ENCODE measurements at places on chromosomes 2 and 18.

DNA sequence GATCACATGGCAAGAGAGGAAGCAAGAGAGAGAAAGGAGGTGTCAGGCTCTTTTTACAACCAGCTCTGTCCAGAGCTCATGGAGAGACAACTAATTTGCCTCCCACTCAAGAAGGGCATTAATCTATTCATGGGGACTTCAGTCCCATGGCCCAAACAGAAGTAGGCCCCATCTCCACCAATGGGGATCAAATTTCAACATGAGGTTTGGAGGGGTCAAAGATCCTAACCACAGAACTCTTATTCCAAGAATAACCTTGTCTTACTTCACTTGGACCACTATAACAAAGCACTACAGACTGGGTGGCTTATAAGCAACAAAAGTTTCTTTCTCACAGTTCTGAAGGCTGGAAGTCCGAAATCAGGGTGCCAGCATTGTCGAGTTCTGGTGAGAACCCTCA is 31.8 kb downstream of the GRB14 start:
- DNase-seq: peak; percentile 45

- DNase-seq: no peak
These were observed 99.4 kb downstream of the ZNF516 start for GRCh38 chr18:76395609-76396008.

DNA sequence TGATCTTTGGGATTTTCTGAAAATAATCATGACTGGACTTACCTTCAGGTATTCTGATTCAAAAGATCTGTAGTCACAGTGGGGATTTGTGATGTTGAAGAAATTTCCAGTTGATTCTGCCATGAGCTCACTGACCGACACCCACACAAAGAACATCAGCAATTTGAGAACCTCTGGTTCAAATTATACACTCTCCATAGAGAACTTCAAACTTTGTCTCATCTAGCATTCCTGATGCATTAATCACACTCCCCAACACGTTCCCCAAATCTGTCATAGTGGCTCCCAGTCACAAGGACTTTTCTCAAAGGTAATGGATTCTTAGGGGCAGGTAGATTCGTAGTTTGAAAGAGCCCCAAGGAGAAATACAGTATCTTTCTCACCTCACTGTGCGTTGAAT is 584.3 kb downstream of the FBXO15 start:
- DNase-seq: peak; percentile 62

- no peak for DNase-seq
These were observed 594 bp downstream of the ITM2C start for GRCh38 chr2:230865307-230865765.

- DNase-seq: no peak
These were observed 817.4 kb upstream of the ACVR2A start for GRCh38 chr2:147027436-147027835.

DNA sequence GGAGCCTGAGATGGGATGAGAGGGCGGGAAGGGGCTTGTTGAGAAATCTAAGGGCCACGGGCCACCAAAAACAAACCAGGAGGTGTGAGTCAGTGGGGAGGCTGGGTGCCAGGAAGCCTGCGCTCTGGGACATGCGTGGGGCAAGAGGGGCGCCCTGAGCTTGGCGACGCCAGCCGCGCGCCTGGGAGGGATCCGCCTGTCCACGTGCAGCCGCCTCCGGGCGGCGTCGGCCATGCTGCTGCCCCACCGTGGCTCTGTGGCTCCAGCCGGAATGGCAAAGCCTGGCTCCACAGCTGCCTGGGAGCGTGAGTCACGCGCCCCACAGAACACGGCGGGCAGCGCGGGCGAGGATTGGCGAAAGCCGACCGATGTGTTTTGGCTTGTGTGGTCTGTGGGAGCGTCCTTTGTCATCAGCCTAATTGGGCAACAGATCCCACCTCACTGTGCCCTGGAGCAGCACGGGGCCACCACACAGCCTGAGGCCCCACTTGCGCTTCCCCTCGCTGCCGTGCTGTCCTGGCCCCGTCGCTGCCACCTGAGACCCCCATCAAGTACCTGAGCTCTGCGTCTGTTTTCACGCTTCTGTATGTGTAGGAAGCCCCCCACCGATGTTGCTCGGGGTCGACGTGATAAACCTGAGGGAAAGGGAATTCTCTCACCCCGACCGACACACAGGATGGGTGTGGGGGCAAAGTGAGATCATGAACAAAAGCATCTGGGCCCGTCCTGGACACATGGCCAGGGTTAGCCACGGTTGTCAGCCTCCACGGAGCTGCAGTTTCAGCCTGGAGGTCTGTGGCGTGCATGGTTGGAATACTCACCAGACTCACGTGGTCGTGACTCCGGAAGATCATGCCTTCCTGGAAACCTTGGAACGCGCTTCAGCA is 80.5 kb downstream of the NFATC1 start:
- no peak for DNase-seq

GRCh38 chr2:175175896-175176295 is 5.6 kb downstream of the ATP5MC3 start:
- DNase-seq: no peak

DNA sequence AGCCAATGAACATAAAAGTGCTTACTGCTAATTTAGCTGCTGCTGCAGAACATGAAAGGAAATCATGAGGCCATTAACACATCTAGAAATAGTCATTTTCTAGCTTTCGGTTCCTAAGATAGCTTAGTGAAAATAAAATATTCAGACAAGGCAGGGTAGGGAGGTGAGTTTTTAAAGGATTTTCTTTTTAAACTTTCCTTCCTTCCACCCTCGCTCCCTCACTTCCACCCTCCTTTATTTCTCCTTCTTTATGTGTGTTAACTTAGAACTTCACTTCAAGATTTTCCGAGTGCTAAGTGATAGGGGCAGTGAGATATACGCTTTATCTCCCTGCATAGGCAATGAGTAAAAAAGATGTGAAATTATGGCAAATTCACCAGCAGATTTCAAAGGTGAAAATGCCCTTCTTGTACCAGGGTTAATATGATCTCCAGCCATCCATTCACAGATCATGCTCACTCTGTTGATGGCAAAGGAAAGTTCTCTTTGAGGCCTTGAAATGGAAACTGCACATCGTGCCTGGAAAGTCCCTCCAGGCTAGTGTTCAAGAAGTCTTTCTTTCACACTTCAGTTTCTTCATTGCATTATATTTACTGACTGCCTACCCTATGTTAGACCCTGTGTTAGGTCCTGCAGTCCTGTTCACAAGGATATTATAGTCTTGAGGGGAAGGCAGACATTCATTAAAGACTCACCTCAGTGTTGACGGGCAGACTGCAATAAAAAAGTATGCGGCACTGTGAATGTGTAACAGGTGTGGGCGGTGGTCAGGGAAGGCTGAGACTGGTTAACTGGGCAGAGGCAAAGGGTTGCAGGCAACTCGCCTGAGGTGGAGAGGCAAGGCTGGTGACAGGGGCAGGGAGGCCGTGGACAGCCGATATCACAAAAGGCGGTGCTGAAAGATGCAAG is 200.8 kb downstream of the PLCL1 start:
- no peak for DNase-seq

DNA sequence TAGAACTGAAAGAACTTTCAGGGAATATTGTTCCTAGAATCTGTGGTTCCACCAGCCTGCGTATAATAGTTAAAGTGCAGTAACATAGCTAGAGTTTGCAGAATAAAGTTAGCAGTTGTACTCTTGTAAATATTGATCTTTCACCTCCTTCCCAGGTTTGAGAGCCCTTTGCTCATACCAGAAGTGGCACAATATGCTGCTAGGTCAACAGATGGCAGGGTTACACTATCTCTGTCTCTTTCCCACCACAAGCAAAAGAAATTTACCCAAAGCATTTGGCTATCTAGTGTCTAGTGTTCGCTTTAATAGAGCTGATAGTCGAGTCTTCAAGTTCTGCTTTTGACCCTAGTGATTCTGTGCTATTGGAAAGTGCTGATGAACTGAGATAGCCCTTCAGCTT is 119.0 kb upstream of the KLHL14 start:
- no peak for DNase-seq

DNA sequence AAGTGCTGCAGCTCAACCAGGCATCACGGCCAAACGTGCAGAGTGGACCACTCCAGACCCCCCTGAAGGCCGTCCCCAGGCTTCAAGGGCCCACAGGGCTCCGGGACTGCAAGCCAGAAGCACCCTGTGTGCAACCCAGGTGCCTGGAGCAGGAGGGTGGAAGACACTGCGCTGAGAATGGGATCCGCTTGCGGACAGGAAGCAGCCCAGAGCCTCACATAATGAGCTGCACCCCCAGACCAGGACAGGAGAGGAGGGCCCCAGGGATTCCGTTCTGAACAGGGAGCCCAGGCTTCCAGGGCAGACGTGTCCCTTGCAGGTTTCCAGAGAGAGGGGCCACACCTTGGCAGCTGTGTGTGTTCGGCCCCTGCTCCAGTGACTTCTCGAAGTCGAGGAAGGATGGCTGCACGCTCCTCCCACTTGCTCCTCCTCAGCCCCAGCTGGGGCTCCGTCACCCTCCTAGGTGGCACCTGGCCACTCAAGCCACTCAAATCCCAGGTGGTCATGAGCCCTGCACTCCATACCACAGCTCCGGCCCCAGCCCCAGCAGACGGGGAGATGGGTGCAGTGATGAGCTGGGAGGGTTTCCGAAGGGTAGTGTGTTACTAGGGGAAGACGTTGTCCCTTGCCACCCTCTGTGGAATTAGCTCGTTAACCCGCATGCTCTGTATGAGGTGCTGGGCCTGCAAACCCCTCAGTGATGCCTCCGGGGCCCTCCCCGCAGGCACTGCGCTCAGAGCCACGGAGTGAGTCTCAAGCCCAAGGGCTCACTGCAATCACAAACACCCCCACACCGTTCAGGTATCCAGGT is 79.2 kb downstream of the NDUFA10 start:
- no peak for DNase-seq

GRCh38 chr2:235654103-235654813 is 160.4 kb downstream of the AGAP1 start:
- no peak for DNase-seq

DNA sequence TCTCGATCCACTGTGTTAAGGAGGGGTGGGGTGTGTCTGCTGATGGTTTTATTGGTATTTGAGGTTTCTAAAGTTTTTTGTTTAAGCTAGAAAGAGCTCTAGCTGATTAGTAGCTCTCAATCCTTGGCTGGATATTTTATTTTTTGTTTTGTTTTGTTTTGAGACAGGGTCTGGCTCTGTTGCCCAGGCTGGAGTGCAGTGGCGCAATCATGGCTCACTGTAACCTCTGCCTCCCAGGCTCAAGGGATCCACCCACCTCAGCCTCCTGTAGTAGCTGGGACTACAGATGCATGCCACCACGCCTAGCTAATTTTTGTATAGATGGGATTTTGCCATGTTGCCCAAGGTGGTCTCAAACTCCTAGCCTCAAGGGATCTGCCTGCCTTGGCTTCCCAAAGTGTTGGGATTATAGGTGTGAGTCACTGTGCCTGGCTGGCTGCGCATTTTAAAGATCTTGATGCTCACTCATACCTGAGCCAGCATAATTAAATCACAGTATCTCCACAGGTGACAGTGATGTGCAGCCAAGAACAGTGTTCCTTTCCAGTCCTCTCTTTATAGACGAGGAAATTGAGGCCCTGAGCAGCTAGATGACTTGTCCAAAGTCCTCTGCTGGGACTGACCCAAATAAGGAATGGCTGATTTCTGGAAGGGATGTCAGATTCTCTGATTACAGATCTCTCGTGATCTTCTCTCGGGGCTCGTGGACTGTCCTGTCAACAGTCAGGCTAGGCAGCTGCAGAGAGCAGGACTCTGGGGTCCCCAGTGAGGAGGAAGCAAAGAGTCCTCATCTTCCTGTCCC is 44.5 kb downstream of the SPTBN1 start:
- no peak for DNase-seq

DNA sequence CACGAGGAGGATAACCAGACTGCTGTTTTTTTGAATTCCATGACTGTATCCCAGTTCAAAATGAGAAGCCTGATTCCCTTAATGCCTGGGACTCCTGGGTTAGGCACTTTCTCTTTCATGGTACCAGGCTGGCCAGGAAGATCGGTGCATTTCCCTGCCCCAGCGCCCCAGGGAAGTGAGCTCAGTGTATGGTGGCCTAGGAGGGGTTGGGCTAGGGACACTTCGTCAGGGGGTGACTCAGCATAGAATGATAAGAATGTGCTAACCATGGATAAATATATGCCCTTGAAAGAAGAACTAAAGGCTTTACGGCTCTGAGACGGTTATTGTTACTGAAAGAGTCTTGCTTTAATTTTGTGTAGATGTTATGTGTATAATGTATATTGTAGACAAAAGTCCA is 27.5 kb upstream of the FAM237A start:
- DNase-seq: no peak

DNA sequence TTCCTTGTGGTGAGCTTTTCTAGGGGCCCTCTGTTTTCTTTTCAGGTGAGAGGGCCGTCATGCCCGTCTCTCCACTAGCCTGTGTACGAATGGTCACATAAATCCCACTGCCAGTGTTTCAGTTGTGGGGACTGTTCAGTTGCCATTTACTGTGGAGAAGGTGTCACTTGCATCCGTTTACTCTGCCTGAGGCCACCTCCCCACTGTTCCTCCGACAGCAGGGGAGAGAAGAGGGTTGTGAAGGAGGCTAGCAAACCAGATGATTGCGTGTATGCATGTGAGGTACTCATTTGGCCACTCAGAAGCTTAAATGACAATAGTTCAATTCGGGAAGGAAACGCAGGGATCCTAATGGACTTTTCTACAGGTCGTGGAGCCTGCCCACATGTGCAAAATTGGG is 3.3 kb downstream of the MTCL1 start:
- DNase-seq: no peak

DNA sequence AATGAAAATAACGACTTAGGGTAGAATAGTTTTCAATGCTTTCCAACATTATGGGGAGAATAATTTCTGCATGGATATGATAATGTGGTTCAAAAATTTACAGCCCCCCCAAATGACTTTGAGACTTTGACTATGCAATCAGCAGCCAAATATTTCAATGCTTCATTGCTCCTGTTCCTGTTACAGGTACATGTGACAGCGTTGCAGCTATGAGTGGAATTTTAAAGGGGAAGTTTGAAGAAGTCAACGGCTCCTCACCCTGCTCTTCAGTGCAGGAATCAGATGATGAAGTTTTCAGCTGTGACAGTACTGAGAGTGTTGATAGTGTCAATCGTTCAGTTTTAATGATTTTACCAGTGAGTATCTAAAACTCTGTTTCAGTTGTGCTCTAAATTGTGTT is 25.1 kb downstream of the CSRNP3 start:
- no peak for DNase-seq

DNA sequence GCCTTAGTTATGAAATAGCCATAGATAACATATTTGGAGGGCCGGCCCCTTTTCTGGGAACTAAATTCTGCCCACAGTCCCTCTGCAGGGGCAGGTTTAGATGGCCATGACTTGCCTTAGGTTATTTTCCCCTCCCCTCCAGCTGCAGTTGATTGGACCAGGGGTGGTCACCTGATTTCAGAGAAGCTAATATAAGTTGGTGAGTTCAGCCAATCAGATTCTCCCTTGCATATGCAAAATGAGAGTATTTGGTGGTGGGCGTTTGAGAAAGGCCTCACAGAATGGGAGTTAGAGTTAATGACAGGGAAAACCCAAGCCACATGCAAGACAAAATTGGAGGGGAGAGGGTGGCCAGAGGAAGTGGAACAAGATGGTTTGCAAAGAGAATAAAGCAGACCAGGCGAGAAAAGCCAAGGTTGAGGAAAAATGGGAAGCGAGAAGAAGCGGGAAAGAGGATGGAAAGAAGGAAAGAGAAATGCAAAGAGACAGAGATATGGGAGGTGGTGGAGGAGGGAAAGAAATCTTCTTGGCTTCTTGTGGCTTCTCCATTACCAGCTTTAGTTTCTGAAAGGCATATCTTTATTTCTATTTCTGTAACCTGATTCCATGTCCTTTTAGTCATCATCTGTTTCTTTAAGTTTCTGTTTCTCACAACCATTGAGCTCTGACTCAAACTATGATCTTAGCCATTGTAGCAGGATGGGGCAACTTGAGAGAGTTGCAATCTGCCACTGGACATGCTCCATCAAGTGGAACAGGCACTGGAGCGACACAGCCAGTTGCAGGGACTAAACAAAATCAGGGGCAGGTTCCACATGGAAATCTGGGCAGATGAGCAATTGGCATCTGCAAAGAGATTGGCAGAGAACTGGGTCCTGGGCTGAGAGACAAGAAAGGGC is 108.1 kb upstream of the SIX3 start:
- no peak for DNase-seq
